Stimulated activated CD4-positive, alpha-beta T cell treated with anti-CD3 and anti-CD28 coated beads, TNF-alpha, amount 100 ng/mL, for 1 hour (primary cell): ENCODE measurements at places on chromosomes 3 and 15.

- DNase-seq: no peak
Observed at GRCh38 chr15:63135804-63136203, 14.1 kb downstream of the LACTB start.

DNA sequence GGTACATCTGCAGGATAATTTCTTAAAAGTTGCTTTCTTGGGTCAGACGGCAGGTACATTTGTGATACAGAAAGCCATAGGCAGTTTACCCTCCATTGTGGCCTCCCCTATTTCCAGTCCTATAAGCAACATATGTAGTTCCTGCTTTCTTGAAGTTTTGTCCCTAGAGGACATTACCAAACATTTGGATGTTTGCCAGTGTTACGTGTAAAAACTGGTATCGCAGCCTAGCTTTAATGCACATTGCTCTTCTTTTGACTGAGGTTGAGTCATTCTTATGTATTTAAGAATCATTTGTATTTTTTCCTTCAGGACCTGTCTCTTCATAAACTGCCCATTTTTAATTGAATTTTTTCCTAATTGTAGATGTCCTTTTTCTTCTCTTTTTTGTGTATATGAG is 114.3 kb downstream of the DIPK2A start:
- no peak for DNase-seq

- no peak for DNase-seq
Observed at GRCh38 chr15:25708391-25708790, 154.7 kb downstream of the ATP10A start.

- DNase-seq: no peak
Observed at GRCh38 chr3:11953778-11954177, 50.4 kb upstream of the SYN2 start.

- DNase-seq: no peak
Observed at GRCh38 chr3:31615071-31615875, 82.5 kb downstream of the STT3B start.

GRCh38 chr15:66609876-66610275 is 44.1 kb upstream of the LCTL start:
- DNase-seq: no peak

DNA sequence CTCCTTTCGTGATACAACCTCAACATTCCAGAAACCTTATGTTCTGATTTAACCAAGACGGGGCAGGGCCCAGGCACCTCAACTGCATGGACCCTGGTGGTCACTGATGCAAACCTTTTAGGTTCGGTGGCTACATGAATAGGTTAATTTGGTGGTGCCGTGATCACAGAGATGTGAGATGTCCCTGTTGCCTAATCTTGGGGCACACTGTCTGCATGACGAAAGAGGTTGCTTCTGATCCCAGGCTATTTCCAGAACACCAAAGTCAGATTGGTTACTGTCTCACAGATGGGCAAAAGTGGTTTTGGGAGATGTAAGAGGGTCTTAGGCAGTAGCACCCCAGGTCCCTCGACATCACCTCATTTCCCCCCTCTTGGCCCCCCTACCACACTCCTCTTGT is 4.0 kb upstream of the CCR1 start:
- DNase-seq: no peak

DNA sequence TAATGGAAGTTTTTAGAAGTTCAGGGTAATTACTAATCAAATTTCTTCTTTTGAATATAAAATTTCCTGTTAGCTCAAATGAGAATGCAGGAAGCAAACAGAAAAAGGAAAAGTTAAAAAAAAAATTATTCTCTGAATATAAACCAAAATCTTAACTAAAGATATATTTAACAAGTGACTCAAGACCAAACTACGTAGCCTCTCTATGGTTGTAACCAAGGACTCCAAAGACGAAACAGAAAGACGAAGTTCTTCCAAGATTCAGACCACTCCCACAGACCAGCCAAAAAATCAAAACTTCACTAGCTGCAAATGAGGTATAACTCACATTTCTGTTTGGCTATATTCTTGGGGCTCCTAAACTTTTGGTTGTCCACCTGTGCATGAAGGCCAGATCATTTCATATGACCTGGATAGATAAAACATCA is 846.5 kb upstream of the ALCAM start:
- no peak for DNase-seq

GRCh38 chr15:39357480-39358268 is 223.2 kb upstream of the THBS1 start:
- DNase-seq: no peak

GRCh38 chr15:81197688-81198281 is 1.1 kb downstream of the IL16 start:
- no peak for DNase-seq

- DNase-seq: no peak
Observed at GRCh38 chr15:100113351-100114080, 228.3 kb downstream of the ADAMTS17 start.

- DNase-seq: no peak
Observed at GRCh38 chr3:107421170-107421792, 44.0 kb downstream of the CCDC54 start.

DNA sequence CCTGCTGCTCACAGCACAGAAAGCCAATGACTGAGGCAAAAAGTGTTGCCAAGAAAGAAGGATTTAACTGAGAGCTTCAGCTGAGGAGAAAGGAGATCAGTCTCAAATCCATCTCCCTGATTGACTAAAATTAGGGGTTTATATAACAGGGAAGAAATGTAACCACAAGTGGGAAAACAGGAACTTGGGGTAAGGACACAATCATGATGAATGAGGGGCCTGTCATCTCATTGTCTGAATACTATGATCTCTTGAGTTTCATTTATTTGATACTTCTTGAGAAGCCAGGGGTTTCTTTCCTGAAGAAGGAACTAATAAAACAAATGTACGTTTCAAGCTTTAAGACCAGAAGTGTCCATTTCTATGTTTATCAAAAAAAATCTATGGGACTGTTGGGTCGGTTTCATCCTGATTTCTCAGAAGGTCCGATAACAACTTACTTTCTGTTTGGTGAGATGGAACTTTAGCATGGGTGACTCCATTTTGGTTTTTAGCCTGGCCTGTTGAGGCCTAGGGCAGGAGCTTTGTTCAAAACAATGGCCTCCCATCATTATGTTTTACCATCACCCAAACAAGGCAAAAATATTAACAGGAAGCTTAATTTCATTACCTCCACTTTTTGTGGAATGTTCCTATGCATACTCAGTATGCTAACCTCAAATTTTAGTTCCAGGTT is 76.6 kb upstream of the PIAS1 start:
- DNase-seq: no peak

- no peak for DNase-seq
Observed at GRCh38 chr3:114154321-114154821, 24.5 kb downstream of the DRD3 start.

GRCh38 chr3:113769551-113769950 is 22.7 kb downstream of the ATP6V1A start:
- no peak for DNase-seq

- no peak for DNase-seq
Observed at GRCh38 chr3:158771577-158771976, 30.3 kb upstream of the MFSD1 start.

GRCh38 chr3:183298701-183299153 is 45.7 kb downstream of the B3GNT5 start:
- DNase-seq: no peak

DNA sequence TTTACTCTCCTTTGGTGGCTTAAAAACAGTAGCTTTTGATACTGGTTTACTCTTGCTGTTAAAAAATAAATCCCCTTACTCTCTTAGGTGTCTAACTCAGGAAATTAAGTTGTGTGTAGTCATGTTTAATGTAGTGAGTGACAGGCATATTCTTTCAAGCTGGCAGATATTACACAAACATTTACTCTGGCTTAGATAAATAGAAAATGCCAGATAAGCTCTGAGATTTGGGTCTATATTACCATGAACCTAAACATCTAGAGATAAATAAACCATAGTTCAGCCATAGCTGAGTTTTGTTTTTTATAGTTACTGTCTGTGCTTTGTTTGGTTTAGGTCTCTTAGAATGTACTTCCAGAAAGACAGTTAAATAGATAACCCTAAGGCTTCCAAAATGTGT is 2.4 kb downstream of the SEMA6D start:
- no peak for DNase-seq

DNA sequence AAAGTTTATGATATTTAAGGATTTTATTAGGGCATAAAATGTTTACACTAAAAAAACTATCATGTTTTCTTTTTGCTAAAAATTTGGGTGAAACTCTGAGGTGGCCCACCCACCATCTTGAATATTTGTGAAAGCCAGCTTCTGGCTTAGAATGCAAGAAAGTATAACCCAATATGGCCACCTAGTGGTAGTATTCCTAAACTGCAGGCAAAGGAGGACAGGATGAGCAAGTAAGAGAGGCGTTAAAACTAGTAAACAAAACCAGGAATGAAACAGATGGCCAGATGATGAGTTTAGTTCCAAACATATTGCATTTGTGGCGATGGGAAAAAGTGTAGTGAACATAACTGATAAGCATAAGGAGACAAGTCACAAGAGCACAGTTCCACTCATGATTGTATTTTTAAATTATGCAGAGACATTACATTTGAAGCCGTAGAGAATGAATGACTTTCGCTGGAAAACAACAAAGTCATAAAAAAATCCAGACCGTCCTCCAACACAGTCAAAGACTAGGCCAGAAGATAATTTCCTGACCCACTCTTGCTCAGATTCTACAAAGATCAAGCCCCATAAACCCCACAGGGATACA is 103.3 kb upstream of the PRTG start:
- DNase-seq: peak; percentile 2

DNA sequence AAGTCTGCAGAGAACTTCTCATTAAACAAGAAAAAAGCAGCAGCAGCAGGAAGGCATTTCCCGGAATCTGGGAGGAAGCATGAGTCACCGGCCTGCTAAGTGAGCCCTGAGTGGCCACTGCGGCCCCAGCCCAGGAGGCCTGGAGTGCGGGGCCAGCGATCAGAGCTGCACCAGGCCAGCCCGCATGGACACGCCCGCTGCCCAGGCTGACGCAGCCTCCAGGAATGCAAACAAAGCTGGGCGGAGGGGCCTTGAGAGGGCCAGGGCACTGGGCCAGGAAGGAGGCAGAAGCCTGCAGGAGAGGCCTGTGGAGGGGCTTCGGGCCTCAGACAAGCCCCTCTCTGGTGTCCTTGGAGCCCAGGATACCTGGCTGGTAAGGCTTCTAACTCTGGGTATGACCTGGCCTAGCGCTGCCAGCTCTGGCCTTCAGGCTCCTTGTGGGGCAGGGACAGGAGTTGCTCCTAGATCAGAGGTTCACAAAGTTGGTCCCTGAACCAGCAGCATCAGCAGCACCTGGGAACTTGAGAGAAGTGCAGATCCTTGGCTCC is 101.2 kb downstream of the SMAD6 start:
- no peak for DNase-seq

DNA sequence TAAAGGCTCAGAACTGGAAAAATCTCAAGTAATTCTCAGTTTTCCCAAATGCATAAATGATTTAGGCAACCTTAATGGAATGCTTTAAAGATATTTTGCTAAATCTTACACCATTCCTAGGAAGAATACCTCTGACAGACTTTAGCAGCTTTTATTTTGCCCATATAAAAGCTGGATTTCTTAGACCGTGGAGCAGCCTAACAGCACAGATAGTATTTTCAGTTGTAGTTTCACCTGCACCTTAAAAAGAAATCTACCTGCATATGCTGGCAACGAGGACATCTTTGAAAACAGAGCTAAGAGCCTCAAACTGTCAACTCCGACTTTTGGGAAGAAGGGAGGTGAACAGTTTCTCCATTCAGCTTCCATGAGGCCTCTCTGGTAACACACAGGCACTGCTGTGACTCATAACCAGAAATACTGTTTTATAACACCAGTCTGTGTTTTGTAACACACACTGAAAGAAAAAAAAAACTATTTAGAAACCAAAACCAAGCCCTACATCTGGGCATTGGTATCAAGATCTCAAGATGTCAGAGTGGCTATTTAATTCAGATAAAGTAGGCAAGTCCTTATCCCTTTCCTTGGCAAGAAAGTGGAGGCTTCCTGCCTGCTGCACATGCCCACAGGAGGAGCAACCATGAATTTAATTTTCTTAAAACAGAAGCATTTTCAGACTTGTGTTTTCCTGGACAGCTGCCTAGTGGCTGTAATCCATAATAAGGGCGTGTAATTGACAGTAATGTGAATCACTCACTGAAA is 181.5 kb upstream of the ICE2 start:
- DNase-seq: no peak

DNA sequence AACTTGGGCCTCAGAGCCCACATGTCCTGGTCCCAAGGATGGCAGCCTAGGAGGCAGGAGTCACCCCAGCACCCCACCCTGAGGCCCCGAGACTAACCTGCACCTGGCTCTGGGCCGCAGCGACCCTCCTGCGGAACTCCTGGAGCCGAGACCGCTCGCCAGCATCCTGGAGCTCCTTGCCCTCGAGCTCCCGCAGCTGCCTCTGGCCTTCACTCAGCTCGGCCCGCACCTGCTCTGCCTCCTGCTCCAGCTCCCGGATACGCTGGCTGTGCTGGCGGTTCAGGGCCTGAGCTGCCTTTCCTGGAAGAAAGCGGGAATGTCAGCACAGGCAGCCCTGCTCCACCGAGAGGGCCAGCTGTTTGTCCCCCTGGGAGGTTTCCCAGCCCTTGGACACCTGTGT is 13.2 kb downstream of the KIF7 start:
- DNase-seq: no peak

GRCh38 chr3:165211721-165212120 is 15.5 kb upstream of the SLITRK3 start:
- no peak for DNase-seq

GRCh38 chr3:12870942-12871341 is 29.6 kb upstream of the RPL32 start:
- DNase-seq: no peak
